ENCODE measurements at places on chromosomes 13 and 19.

GRCh38 chr19:13978351-13979243 is 26.3 kb downstream of the DCAF15 start:
- no peak for DNase-seq

GRCh38 chr13:42967660-42968059 is 24.4 kb downstream of the EPSTI1 start:
- DNase-seq = no peak

- no peak for DNase-seq
Observed at GRCh38 chr13:20993661-20994440, 67.5 kb downstream of the LATS2 start.

DNA sequence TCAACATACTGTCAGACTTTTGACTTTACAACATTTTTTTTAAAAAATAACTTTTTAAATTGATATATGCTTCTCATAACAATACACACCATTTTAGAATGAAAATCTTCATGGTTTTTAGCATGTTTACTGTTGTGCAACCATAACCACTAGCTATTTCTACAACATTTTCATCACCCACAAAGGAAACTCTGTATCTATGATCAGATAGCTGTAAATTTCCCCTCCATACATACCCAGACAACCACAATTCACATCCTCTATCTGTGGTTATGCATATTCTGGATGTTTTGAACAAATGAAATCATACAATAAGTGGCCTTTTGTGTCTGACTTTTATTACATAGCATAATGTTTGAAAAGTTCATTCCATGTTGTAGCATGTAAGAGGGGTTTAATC is 1666.0 kb downstream of the EFNB2 start:
- DNase-seq = no peak

DNA sequence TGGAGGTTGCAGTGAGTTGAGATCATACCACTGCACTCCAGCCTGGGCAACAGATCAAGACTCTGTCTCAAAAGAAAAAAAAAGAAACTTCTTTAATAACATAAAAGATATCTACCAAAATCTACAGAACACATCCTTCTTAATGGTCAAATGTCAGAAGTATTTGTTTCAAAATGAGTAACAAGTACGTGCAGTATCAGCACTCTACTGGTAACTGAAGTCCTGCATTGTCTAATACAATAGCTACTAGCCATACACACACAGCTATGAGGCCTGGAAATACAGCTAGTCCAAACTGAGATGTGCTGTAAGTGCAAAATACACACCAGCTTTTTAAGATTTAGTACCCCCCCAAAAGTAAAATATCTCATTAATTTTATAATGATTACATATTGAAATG is 88.1 kb downstream of the TSC22D1 start:
- DNase-seq = no peak

DNA sequence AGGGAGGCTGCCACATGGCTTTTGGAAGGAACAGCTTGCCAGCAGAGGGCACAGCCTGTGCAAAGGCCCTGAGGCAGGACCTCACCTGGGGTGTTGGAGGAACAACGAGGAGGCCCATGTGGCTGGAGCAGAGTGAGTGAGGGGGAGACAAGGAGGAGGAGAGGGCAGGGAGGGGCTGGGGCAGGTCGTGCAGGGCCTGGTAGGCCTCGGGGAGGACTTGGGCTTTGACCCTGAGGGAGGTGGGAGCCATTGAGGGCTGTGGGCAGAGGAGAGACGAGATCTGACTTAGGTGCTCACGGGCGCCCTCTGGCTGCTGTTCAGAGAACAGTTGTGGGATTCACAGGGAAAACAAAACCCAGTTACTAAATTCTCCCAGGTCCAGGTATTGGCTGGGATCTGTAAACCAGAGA is 25.2 kb downstream of the ZNRF4 start:
- no peak for DNase-seq

GRCh38 chr13:50069261-50069660 is 54.0 kb downstream of the KCNRG start:
- DNase-seq = no peak

DNA sequence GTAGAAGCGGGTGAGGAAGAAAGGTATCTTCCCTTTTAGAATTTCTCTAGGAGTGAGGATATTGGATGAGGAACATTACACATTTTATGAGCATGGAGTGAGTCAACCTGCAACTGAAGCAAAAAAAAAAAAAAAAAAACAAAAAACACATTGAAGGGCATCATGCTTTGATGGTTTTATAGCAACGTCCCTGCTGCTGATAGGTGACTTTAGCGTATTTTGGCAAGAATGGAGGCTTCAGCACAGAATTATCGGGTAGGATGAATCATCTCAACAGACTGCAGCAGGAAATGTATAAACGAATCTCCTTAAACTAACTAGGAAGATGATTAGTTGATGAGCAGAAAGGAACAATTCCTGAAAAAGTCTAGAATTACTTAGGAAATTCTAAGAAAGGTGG is 1359.6 kb upstream of the ATXN8OS start:
- DNase-seq = no peak

DNA sequence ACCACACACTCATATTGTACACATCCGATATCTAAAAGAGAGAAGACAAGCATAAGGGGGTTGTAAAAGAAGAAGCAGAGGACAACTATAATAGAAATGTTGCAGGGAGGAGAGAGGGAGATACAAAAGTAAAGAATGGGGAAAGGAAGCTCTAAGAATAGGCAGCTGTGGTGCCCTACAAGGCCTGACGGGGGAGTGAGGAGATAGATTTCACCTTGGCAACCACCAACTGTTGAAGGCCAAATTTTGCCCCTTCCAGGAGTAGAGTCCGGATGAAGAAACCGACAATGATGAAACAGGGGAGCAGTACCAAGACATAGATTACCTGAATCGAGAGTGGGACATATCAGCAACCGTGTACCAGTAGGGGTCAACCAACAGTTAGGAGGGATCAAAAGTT is 15.9 kb downstream of the SLC6A16 start:
- DNase-seq = no peak

DNA sequence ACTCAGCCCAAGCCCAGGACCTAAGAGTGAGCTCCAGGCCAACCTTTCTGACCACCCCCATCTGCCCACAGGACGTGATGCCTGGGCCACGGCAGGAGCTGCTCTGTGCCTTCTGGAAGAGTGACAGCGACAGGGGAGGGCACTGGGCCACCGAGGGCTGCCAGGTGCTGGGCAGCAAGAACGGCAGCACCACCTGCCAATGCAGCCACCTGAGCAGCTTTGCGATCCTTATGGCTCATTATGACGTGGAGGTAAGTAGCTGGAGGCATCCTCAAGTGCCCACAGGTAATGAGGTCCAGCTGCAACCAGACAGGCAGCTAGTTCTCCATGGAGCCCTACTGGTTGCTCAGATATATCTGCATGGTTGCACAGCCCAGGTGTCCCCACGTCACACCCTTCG is 14.8 kb downstream of the DDX39A start:
- no peak for DNase-seq

DNA sequence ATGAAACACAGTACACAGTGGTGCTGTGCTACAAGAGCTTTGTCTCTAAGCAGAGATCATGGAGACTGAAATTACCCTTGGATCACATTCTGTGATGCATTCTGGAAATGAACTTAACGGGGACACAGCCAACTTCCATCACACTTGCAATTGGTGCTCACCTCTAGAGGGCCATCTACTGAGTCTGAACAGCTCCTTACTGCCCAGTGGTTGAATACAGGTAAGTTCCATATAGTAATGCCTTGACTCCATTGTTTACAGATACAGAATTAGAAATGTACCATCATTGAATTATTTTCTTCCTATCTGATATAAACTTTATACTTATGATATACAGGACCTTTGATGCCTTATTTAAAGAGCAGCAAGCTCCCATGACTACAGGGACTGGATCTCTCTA is 686.4 kb downstream of the PCDH9 start:
- DNase-seq = no peak

GRCh38 chr19:34067861-34068271 is 104.4 kb upstream of the LSM14A start:
- DNase-seq = no peak

- no peak for DNase-seq
Observed at GRCh38 chr13:42532561-42533335, 41.2 kb upstream of the TNFSF11 start.

GRCh38 chr13:111548301-111548700 is 227.9 kb downstream of the TEX29 start:
- no peak for DNase-seq

- DNase-seq = no peak
Observed at GRCh38 chr19:10858204-10858828, 10.1 kb downstream of the C19orf38 start.

- no peak for DNase-seq
Observed at GRCh38 chr19:16637535-16637934, 9.5 kb upstream of the MED26 start.

DNA sequence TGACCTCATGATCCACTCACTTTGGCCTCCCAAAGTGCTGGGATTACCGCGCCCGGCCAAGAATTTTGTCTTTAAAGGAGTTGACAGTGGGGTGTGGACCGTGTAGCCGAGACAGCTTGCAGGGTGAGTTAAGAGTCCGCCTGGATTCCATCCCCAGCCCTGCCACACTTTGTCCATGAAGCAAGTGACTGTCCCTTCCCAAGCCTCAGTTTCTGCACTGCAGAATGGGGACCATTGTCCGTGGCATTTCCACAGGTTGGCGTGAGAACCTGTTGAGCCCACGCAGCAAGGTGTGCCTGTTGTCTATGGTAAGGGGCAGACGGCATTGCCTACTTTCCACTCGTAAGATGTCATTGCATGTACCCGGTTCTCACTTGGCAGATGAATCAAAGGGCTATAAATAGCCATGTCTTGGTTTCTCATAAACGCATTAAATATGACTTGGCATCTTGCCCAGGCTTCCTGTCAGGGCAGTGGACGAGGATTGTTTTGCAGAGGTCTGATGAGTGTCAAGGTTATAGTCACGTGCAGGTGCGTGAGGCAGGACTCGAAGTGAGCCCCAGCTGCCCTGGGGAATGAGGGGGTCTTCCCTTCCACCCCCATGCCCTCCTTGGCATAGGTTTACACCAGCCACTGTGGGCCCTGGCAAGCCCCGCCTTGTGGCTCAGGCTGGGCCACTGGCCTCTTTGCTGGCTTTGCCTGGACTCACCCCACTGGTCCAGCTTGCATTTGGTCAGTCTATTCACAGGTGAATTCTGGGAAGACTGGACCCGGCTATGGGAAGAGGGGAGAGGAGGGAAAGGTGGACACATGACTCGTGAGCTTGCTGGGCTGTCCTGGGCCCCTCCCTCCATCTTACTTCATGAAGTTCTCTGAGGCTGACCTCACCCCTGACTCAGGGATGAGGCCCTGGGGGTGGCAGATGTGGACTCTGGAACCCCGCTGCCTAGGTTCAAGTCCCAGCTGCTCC is 14.6 kb downstream of the FAM187B start:
- DNase-seq = no peak

DNA sequence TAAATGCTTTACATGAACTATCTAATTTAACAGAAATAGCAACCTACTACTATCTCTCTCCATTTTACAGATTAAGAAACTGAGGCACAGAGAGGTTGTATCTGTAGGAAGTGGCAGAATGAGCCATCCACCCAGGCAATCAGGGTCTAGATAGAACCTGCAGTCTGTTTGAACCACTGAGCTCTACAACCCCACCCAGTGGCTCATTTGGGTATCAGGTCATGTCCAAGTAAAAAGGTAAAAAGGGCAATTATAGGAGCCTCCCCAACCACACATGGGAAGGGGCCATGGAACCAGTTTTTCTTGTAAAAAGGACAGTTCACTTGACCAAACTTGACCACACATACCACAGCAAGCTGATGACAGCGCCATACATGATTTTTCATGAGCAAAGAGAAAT is 92.9 kb upstream of the SGCG start:
- DNase-seq = no peak

- DNase-seq = no peak
Observed at GRCh38 chr19:33553530-33554310, 32.1 kb upstream of the PEPD start.

DNA sequence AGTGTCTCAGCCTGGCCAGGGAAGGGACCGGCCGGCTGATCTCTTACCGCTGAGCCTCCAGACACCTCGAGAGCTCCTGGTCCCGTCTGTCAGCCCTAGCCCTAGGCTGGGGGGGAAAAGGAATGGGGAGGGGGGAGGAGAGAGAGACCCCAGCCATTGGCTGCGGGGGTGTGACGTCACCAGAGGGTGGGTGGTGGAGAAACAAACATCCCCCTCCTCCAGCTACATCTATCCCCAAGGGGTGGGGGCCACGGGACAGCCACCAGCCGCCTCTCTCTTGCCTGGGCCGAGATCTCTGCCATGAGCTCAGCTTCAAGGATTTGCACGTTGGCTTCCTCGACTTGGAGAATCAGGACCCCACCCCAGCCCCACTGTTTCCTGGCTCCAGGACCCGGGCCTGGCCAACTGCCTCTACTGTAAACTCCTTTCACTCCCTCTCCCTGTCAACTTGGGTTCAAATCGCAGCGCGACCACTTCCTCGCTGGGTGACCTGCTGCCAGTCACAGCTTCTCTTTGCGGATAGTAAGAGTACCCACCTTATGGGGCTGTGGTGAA is at the start of gene PRX:
Gene PRX, minus strand, starts transcription at position 88 of the 555 bp plus-strand sequence. CDS start 5,446 bp downstream, outside the sequence.
- no peak for DNase-seq

- no peak for DNase-seq
Observed at GRCh38 chr13:23766283-23766682, 122.9 kb downstream of the MIPEP start.

DNA sequence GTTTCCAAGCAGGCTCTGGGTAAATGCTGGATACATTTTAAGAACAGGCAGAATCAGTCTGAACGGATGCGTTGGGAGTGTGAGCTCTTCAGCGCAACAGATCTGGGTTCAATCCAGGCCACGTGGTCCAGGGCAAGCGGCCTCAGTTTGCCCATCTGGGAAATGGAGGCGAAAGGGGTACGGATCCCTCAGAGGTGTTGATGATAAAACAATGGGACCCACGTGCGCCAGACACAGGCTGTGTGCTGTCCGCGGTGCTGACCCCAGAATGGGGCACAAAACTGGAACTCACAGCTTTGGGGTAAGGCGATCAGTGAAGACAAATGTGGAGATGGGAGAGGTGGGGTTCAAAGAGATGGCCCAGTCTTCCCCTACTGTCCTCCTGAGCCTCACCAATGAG is 13.1 kb upstream of the PDE4C start:
- no peak for DNase-seq

DNA sequence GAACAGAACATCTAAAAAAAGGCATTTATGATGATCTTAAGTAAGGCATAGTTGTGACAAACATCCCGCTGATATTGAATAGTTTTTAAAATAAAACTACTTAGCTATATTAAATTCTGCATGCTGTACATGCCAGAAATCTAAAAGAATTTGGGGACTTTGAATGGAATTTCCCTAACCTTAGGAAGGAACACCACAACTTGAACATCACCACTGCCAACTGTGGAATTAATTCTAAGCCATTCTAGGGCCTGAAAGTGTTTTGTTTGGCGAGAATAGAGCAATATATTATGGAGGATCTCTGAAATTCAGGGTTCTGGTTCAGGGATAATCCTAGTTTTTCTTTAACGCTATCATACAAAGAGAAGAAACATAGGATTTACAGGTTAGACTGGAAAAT is 17.8 kb upstream of the LATS2 start:
- DNase-seq = no peak

DNA sequence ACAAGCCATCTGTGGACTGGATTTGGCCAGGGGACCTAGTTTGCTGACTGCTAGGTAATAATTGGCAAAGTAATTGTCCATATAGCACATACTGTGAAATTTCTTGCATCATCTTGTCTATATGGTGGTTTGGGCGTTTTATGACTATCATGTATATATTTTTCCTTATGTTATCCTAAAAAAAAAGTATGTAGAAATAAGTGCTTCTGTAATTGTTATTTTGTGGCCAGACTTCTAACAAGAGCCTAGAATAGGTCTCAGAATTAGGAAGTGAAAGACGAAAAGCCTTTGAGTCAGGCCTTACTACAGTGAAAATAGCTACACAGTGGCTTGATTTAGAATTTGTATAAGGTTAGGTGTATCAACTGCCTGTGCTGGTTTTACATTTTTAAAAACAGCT is 4.2 kb downstream of the FNDC3A start:
- no peak for DNase-seq

All from GM12892 (cell line).